ENCODE measurements at places on chromosomes 11 and 22. TPM values are rescaled to one million over a fixed set of nuclear protein-coding genes. Genes with fewer than 3 reads are reported as not detected.
A peak's percentile ranks its signal among the peaks of the same experiment; 100 is the strongest.

- no peaks in the 10 kb centered on the region for H3K36me3 ChIP-seq
- peaks cover 16% of the 10 kb centered on the region for H3K4me1 ChIP-seq
- DNase-seq = no peak
- H3K4me3 ChIP-seq = no peak overlapping the region
- no peak overlapping the region for H3K27ac ChIP-seq
Measured at GRCh38 chr11:69950120-69950519, 128.0 kb upstream of the ANO1 start.

DNA sequence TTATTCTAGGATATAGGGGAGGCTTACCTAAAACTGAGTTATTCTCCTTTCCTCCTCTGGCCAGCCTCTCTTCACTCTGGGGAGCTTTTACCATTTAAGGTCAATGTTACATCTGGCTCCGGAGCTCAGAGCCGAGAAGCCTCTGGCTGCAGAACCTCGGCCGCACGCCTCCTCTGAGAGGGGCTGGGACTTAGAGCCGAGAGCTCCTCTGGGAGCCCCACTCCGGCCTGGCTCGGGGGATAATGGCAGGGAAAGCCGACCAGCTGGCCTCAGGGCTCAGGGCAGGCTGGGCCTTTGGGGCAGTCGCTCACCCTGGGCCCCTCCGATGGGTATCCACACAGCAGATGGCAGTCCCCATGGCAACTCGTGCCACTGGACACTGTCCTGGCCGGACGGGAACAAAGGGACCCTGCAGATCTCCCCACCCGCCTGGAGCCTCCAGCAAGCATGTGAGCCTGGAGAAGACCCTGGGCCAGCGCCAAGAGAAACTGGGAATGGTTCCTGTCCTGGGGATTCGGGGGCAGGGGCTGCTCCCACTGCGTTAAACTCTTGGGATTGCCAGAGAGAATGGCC is at the start of gene IRAG1:
IRAG1 (minus strand) TSS at position 247 of the 573 bp plus-strand sequence; CDS start at position 94, 153 bp downstream.
- no peaks in the 10 kb centered on the region for H3K36me3 ChIP-seq
- no peak within 1 kb of the TSS for H3K4me3 ChIP-seq
- peaks cover 7% of the 10 kb centered on the region for H3K27me3 ChIP-seq
- peak within 1 kb of the TSS; percentile 72 for H3K27ac ChIP-seq

GRCh38 chr11:69443968-69444364 is 37.5 kb upstream of the LINC01488 start:
- no peaks in the 10 kb centered on the region for H3K27me3 ChIP-seq
- H3K4me3 ChIP-seq = peak overlapping the region; percentile 87
- H3K4me1 ChIP-seq = peaks cover 38% of the 10 kb centered on the region
- peak overlapping the region; percentile 93 for H3K27ac ChIP-seq
- H3K36me3 ChIP-seq = no peaks in the 10 kb centered on the region

DNA sequence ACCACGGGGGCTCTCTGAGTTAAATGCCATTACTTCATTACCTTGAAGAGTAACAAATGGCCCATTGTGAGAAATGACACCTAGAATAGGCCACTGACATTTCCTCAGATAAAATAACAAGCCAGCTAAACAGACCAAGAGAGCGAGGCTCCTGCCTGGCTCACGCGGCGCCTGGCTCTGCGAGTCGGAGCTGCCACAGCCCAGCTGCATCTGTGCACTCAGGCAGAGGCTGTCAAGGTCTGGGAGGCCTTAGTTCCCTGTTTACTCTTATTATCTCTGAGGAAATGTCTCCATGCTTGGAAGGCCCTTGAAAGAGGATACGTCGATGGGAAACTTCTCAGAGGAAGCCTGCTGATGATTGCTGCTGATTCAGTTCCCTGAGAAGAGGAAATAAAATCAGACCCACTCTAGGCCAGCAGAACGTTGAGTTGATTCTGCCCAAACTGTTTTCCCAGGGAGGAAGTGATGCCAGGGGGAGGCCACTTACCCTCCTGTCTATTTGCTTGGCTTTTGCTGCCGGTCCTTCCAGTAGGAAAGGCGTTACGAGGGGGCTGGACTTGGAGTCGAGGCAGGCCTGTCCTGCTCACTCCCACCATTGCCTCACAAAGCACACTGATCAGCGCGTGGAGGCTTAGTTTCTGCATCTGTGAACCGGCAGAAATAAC is 208.8 kb downstream of the TBC1D22A start:
- no peak overlapping the region for H3K27ac ChIP-seq
- no peaks in the 10 kb centered on the region for H3K27me3 ChIP-seq
- peaks cover 25% of the 10 kb centered on the region for H3K4me1 ChIP-seq
- peaks cover 3% of the 10 kb centered on the region for H3K36me3 ChIP-seq

- H3K27me3 ChIP-seq = no peaks in the 10 kb centered on the region
- DNase-seq = no peak
- H3K36me3 ChIP-seq = peaks cover 4% of the 10 kb centered on the region
- peaks cover 35% of the 10 kb centered on the region for H3K4me1 ChIP-seq
- H3K4me3 ChIP-seq = peak overlapping the region; percentile 100
Measured at GRCh38 chr11:117230286-117230961, 1.4 kb downstream of the PCSK7 start.

DNA sequence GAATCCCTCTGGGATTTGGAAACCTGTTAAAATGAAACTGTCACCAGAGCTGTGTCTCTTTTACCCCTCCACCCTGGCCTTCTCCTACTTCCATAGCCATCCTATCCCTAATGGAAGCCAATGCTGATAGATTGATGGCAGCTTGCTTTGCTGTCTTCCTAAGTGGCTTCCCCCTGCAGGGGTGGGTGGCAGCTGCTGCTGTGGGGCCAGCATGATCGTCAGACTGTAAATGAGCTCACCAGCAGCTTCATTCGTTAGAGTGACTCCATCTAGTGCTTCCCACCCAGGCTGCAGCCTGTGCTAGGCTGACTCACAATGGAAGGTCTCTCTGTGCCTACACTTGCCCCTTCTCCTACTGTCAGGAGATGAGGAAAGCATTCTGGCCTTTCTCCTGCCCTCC is 311.0 kb downstream of the BUD13 start:
- DNase-seq = no peak
- H3K4me1 ChIP-seq = peaks cover 29% of the 10 kb centered on the region
- H3K27me3 ChIP-seq = peaks cover 31% of the 10 kb centered on the region

The ADAMTS15 gene
- total RNA-seq = 22.0 TPM

The MRGPRF gene
- 1.4 TPM for total RNA-seq

The ISX gene
- total RNA-seq = 9.4 TPM
